ENCODE measurements at places on chromosomes 12 and 14. TPM values are rescaled to one million over a fixed set of nuclear protein-coding genes. Genes with fewer than 3 reads are reported as not detected.

- peaks cover 41% of the 10 kb centered on the region for H3K4me1 ChIP-seq
- no peak overlapping the region for H3K27ac ChIP-seq
- H3K4me3 ChIP-seq: peak overlapping the region; percentile 94
- no peaks in the 10 kb centered on the region for H3K27me3 ChIP-seq
Measured at GRCh38 chr12:113333877-113334785, 778 bp downstream of the SLC8B1 start.

- no peaks in the 10 kb centered on the region for H3K36me3 ChIP-seq
- H3K4me1 ChIP-seq: no peaks in the 10 kb centered on the region
- no peak overlapping the region for H3K27ac ChIP-seq
- no peak overlapping the region for H3K4me3 ChIP-seq
- peak; percentile 25 for DNase-seq
Measured at GRCh38 chr12:49720214-49720613, 13.0 kb upstream of the FMNL3 start.

- H3K27ac ChIP-seq: no peak overlapping the region
- H3K4me1 ChIP-seq: peaks cover 7% of the 10 kb centered on the region
- peaks cover 35% of the 10 kb centered on the region for H3K36me3 ChIP-seq
- H3K27me3 ChIP-seq: no peaks in the 10 kb centered on the region
- no peak for DNase-seq
Measured at GRCh38 chr14:61749867-61750266, 12.4 kb upstream of the SNAPC1 start.

- H3K36me3 ChIP-seq: no peaks in the 10 kb centered on the region
- no peak overlapping the region for H3K27ac ChIP-seq
- DNase-seq: no peak
Measured at GRCh38 chr14:56487090-56487667, 92.4 kb upstream of the TMEM260 start.

DNA sequence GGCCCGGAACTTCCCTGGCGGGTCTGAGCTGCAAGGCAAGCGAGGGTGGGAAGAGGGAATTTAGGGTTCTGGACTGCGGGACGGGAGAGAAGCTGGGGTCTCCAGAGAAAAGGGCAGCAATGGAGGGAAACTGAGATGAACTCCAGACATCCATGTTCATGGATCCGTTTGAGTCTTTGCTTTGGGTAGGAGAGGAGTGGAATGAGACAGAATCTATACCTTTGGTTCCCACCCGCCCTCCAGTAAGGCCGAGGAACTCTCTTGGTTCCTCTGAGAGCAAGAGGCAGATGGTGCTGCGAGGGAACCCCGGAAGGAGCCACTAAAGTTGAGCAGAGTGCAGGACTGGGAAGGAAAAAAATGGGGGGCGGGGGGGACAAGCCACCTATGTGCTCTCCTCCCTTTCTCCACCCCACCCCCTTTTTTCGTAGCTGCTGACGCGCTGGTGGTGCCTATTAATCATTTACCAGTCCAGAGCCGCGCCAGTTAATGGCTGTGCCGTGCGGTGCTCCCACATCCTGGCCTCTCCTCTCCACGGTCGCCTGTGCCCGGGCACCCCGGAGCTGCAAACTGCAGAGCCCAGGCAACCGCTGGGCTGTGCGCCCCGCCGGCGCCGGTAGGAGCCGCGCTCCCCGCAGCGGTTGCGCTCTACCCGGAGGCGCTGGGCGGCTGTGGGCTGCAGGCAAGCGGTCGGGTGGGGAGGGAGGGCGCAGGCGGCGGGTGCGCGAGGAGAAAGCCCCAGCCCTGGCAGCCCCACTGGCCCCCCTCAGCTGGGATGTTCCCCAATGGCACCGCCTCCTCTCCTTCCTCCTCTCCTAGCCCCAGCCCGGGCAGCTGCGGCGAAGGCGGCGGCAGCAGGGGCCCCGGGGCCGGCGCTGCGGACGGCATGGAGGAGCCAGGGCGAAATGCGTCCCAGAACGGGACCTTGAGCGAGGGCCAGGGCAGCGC is 1.2 kb downstream of the SSTR1 start:
- DNase-seq: no peak
- no peaks in the 10 kb centered on the region for H3K36me3 ChIP-seq
- peaks cover 41% of the 10 kb centered on the region for H3K4me1 ChIP-seq
- peaks cover 27% of the 10 kb centered on the region for H3K27me3 ChIP-seq
- H3K27ac ChIP-seq: no peak overlapping the region

DNA sequence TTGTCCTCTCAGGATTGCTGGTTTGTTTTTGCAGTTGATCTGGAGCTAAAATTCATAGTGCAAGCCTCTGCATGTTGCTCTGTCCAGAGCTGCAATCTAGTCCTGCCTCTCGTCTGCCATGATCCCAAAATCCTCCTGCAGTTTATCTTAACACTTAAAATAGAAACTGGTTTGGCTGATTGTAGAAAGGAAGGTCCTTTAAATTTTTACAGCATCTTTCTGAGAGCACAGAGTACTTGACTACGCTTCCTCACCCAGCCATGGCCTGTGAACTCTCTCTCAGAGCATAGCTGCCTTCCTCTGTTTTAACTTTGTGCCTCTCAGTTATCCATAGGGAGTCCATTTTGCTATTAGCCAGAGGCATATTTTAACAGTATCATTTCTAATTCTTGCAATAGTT is 877.1 kb downstream of the C12orf50 start:
- H3K4me3 ChIP-seq: no peak overlapping the region
- DNase-seq: no peak
- H3K27me3 ChIP-seq: no peaks in the 10 kb centered on the region

DNA sequence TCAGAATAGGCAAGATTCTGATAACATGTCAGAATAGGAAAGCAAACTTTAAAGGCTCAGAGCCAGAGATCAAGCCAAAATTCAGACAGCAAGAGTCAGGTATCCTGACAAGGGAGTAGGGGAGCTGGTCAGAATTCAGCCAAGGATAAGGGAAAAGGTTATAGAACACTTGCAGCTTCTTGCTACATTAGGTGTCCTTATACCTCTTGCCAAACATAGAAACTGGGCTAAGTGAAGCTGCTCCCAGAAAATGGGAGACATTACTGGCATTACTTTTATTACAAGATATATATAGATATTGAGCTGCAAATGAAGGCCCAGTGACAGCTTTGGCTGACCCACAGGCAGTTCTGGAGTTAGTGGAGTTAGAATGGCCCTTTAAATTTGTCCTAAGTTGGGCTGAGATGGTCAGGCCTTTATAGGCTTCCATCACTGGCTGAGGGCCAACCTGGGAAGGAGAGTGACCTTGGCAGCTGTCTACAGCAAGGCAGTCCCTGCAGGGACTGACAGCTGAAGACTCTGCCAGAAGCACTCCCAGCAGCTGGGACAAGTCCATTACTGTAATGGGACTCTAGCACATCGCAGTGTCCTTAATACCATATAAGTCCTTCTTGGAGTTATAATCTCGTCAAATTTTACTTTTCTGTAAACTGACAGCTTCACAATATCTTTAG is 83.0 kb downstream of the LRRC9 start:
- H3K4me1 ChIP-seq: no peaks in the 10 kb centered on the region
- DNase-seq: no peak

- no peak overlapping the region for H3K27ac ChIP-seq
- H3K4me1 ChIP-seq: no peaks in the 10 kb centered on the region
- H3K36me3 ChIP-seq: peaks cover 44% of the 10 kb centered on the region
- H3K4me3 ChIP-seq: no peak overlapping the region
Measured at GRCh38 chr14:103576371-103577024, 13.7 kb downstream of the COA8 start.

DNA sequence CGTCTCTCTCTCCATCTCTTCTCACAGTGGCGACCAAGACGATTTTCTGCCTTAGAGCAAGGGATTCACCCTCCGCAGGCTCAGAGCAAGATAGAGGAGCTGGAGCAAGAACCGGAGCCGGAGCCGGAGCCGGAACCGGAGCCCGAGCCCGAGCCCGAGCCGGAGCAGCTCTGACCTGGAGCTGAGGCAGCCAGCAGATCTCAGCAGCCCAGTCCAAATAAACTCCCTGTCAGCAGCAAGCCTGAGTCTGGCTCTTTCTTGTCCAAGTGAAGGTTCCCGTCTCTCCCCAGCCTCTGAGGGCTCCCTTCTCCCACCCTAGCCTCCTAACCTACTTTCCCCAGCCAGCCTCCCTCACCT is 5.9 kb downstream of the LAG3 start:
- peaks cover 10% of the 10 kb centered on the region for H3K27me3 ChIP-seq
- peaks cover 68% of the 10 kb centered on the region for H3K4me1 ChIP-seq
- peak overlapping the region; percentile 59 for H3K4me3 ChIP-seq
- H3K36me3 ChIP-seq: no peaks in the 10 kb centered on the region

- no peaks in the 10 kb centered on the region for H3K4me1 ChIP-seq
- H3K36me3 ChIP-seq: no peaks in the 10 kb centered on the region
- no peak overlapping the region for H3K4me3 ChIP-seq
Measured at GRCh38 chr14:73696466-73697400, 17.5 kb downstream of the PNMA1 start.

GRCh38 chr12:105944628-105945027 is 194.1 kb downstream of the NUAK1 start:
- no peaks in the 10 kb centered on the region for H3K36me3 ChIP-seq
- no peak for DNase-seq
- H3K27ac ChIP-seq: no peak overlapping the region
- no peaks in the 10 kb centered on the region for H3K4me1 ChIP-seq

GRCh38 chr12:96046543-96047228 is 11.3 kb upstream of the LTA4H start:
- peak overlapping the region; percentile 0 for H3K27ac ChIP-seq
- H3K4me3 ChIP-seq: no peak overlapping the region
- H3K4me1 ChIP-seq: peaks cover 48% of the 10 kb centered on the region
- H3K27me3 ChIP-seq: no peaks in the 10 kb centered on the region
- no peaks in the 10 kb centered on the region for H3K36me3 ChIP-seq

DNA sequence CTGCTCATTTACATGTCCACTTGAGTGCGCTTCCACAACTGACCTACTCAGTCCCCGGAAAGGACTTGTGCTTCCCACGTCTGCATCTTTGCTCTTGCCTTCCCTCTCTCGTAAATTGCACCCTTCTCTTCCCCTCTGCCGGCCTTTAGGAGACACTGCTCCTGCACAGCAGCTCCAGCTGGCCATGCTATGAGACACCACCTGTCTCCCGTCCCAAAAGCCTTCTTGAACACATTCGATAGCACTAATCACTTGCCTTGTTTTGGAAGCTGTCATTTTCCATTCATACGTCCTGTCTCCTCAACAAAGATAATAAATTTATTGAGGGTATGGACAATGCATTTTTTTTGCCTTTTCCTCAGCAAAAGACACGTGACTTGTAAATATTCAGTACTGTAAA is 15.7 kb upstream of the KCNA1 start:
- H3K36me3 ChIP-seq: no peaks in the 10 kb centered on the region
- no peaks in the 10 kb centered on the region for H3K27me3 ChIP-seq
- DNase-seq: no peak

DNA sequence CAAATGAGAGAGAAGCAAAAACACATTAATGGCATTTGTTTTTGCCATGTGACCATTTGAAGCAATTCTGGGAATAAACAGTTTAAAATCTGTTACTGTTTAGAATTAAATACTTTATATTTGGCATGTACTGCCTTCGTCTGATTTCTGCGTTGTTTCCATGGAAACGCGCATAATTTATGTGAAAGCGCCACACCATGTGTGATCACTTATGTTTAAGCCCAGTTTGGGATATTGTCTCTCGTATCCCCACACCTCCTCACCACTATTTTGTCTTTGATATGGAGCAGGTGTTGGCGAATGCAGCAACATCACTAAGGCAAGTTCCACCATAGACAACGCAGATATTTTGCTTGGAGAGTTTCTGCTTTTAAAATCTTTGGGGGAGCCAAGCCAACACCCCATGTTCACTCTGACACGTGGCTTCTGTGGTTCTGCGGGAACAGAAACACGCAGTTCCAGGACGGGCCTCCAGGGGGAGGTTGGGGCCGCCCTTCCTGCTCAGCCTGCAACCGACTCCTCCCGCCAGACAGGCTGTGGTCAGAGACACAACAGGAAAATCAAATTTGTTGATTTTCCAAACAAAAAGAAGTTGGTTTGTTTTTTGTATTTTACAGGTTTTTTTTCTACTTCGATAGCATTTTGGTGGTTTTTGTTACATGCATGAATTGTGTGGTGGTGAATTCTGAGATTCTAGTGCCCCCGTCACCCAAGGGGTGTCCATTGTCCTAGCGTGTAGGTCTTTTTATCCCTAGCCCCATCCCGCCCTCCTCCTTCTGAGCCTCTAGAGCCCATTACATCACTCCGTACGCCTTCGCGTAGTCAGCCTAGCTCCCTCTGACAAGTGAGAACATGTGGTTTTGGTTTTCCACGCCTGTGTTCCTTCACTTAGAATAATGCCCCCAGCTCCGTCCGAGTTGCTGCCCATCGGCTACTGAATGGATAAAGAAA is 101.9 kb upstream of the SFSWAP start:
- no peak overlapping the region for H3K27ac ChIP-seq
- no peaks in the 10 kb centered on the region for H3K36me3 ChIP-seq
- DNase-seq: peak; percentile 50
- H3K27me3 ChIP-seq: no peaks in the 10 kb centered on the region
- no peak overlapping the region for H3K4me3 ChIP-seq

GRCh38 chr12:30794591-30795409 is 40.0 kb upstream of the CAPRIN2 start:
- H3K4me3 ChIP-seq: peak overlapping the region; percentile 50
- peaks cover 34% of the 10 kb centered on the region for H3K27me3 ChIP-seq
- no peak for DNase-seq
- peaks cover 19% of the 10 kb centered on the region for H3K4me1 ChIP-seq
- no peak overlapping the region for H3K27ac ChIP-seq

- no peak overlapping the region for H3K27ac ChIP-seq
- no peaks in the 10 kb centered on the region for H3K4me1 ChIP-seq
- no peak for DNase-seq
- no peak overlapping the region for H3K4me3 ChIP-seq
- H3K27me3 ChIP-seq: peaks cover 21% of the 10 kb centered on the region
- no peaks in the 10 kb centered on the region for H3K36me3 ChIP-seq
Measured at GRCh38 chr12:115455268-115455681, 771.3 kb upstream of the TBX3 start.

The HNF1A gene
- total RNA-seq: not detected

The FOXN4 gene
- total RNA-seq: not detected

The MIPOL1 gene
- total RNA-seq: 0.30 TPM
